Fibroblast of skin of left biceps (primary cell): ENCODE measurements at places on chromosomes 5 and 9.

DNA sequence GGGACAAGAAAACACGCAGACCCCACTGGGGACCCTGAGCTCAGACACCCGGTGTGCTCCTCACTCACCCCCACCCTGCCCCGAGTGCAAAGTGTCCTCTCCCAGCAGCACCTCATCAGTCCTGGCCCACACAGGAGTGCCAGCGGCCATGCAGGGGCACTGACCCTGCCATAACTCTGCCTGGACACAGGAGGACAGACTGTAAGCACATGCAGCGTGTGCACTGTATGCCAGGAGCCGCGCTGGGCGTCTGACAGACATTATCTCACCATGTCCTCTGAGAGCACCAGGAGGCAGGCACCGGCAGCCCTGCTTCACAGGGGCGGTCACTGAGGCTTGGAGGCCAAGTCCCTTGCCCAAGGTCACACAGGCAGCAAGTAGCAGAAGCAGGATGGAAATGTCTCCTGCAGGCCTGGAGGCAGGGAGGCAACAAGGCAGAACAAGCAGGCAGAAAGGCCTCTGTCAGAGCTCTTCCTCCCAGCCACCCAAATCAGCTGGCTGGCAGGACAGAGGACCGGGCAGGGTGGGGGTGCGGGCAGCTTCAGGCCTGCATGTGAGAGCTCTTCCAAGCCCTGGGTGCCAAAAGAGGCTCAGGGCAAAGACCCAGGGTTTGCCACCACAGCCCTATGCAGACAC lies 8.4 kb downstream of the EEIG1 start:
- no peak for DNase-seq

DNA sequence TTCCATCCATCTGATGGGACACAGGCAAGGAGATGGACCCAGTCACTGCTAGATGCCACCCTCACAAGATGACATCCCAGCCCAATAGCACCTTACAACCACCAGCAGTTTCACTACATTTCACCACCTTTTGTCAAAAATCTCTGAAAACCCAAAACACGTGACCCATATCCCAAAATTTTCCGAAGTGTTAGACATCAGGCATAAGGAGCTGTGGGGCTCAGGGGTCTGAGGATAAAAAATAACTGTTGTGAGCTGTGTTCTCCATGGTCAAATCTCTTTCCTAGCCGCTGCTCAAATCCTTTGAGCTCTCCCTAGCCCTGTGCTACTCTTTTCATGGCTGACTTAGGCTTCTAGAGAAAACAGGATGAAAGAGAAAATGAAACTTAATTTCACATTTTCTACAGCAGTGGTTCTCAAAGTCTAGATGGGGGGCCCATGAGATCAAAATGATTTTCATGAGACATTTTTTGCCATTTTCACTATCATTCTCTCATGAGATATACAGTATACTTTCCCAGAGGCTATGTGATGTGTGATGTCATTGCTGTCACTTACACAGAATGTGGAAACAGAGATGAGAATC lies 40.7 kb downstream of the TIMD4 start:
- no peak for DNase-seq

GRCh38 chr9:113641100-113641885 lies 177.8 kb downstream of the RGS3 start:
- DNase-seq, result no peak

DNA sequence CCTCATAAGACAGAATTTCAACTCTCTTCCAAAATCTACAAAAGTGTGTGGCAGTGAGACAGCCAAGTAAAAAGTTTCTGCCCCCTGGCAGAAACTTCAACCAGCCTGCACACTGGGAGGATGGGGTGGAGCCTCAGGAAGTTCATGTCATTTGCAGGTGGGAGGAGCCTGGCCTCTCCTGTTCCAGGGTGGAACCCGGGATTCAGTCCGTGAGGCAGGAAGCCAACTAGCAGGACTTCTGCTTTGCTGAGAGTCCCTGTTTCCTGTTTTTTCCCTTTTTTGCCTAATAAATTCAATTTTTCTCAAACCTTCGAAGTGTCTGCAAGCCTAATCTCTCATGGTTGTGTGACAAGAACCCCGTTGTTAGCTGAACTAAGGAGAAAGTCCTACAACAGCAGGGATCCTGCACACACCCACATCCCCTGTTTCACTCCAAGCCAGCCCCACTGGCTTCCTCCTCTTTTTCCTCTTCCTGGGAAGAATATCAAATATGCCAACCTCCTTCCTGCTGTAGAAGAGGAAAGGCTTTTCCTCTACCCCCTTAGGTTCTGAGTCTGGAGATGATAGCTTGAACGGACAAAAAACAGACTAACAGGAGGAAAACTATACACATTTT lies 69.3 kb downstream of the ALDH7A1 start:
- no peak for DNase-seq

GRCh38 chr5:81787474-81788242 lies 36.8 kb upstream of the SSBP2 start:
- DNase-seq, result peak; percentile 70

DNA sequence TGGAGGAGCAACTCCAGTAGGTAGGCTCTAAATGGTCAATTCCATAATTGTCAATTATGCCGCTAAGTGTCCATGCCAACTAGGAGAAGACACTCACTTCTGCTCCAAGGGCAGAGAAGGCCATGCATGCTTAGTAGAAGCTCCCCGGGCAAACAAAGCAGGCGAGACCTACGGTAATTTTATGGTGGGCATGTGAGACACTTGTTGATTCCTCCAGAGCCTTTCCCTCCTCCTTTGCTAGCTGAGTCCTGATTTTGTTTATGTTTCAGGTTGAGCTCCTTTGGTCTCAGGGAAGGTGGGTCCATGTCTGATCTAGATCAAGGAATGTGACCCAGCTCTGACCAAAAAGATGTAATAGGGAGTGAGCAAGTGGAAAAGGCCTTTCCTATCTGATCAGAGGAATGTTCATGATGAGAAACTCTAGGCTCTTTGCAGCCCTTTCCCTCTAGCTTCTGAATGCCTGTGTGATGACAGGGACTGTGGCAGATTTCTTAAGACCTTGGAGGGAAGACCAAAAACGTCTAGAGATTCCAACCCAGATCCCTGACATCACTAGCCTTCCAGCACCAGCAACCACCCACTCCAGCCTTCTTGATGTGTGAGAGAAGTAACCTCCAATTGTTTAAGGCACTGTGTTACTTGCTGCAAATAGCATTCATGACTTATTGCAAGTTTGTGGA lies 7.7 kb upstream of the CPEB4 start:
- DNase-seq, result peak; percentile 19

DNA sequence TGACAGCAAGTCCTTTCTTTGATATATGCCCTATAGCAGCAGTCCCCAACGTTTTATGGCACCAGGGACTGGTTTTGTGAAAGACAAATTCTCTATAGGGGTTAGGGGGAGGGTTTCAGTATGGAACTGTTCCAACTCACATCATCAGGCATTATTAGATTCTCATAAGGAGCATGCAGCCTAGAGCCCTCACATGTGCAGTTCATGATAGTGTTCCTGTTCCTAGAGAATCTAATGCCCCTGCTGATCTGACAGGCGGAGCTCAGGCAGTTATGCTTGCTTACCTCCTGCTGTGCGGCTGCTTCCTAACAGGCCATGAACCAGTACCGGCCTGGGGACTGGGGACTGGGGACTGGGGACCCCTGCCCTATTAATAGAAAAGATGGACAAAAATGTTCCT lies 2.7 kb upstream of the RAPGEF6 start:
- DNase-seq, result no peak

- DNase-seq, result no peak
Measured at GRCh38 chr9:125637241-125637640, 69.8 kb downstream of the MAPKAP1 start.

- DNase-seq, result peak; percentile 13
Measured at GRCh38 chr5:132883261-132883834, 9.9 kb downstream of the LEAP2 start.
